Jurkat, Clone E6-1 (cell line): ENCODE measurements at places on chromosomes 1 and 21.

- peak; percentile 98 for DNase-seq
Observed at GRCh38 chr21:46320331-46320801, 3.3 kb downstream of the C21orf58 start.

DNA sequence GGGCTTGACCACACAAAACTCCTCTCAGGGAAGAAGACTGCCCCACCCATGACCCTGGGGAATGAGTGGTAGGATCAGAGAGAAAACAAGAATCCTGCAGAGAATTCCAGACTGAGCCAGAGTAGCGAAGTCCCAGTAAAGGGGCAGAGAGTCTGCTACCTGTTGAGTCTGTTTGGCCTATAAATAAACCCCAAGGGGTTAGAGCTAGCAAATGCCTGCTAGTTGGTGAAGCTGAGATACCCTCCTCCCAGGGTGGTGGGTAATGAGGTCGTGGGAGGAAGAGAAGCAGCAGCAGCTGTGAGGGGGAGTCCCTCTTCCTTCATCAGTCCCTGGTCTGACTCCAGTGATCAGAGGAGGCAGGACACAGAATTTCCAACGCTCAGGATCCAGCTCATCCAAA, 2.5 kb downstream of the TRAF3IP3 start:
- no peak for DNase-seq

- no peak for DNase-seq
Observed at GRCh38 chr1:11314959-11315358, 42.0 kb downstream of the UBIAD1 start.

DNA sequence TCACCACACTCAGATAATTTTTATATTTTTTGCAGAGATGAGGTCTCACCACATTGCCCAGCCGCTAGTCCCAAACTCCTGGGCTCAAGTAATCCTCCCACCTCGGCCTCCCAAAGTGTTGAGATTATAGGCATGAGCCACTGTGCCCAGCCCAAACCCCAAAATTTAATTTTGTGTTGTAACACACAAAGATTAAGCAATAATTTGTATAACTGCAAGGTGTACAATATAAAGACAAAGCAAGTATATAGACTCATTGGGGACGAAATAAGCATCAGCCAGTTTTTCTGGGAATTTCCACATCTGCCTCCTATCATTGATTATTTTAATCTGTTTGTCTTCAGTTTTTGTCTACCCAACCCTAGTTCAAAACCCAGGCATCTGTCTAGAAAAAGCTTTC, 42.7 kb downstream of the ST7L start:
- DNase-seq, result no peak

- DNase-seq, result no peak
Observed at GRCh38 chr1:200184196-200184595, 156.7 kb downstream of the NR5A2 start.
